ENCODE measurements at places on chromosomes 4 and X. TPM values are rescaled to one million over a fixed set of nuclear protein-coding genes. Genes with fewer than 3 reads are reported as not detected.

ADH1C gene
- not detected for total RNA-seq

DGKQ gene
- 25.1 TPM for total RNA-seq

ADAMTS3 gene
- total RNA-seq = 5.2 TPM

PPP2R2C gene
- 5.9 TPM for total RNA-seq

RNF212 gene
- total RNA-seq = 2.8 TPM

F9 gene
- not detected for total RNA-seq

GPRIN3 gene
- 2.4 TPM for total RNA-seq

USP17L11 gene
- total RNA-seq = not detected
